ENCODE measurements at places on chromosomes 13 and 19.

GRCh38 chr19:33300009-33300893, 2.1 kb downstream of the CEBPA start:
- DNase-seq, result no peak

- no peak for DNase-seq
Measured at GRCh38 chr13:111114362-111115060, 599 bp upstream of the ARHGEF7 start.

- DNase-seq, result no peak
Measured at GRCh38 chr19:3440082-3440481, 40.2 kb downstream of the SMIM24 start.

GRCh38 chr13:103976371-103976770, 910.2 kb upstream of the SLC10A2 start:
- DNase-seq, result no peak

Measured in brain pericyte (primary cell).